ENCODE measurements at places on chromosomes 5 and 9. TPM values are rescaled to one million over a fixed set of nuclear protein-coding genes. Genes with fewer than 3 reads are reported as not detected.

Gene ZBED3
- total RNA-seq: 1.2 TPM

Gene CCL21
- not detected for total RNA-seq

Gene PHPT1
- total RNA-seq: 58.8 TPM

Gene PDE6A
- not detected for total RNA-seq

Gene TMEFF1
- 103 TPM for total RNA-seq

Gene C9orf153
- not detected for total RNA-seq

Gene PCDHB2
- total RNA-seq: 34.2 TPM

Gene DCP2
- 123 TPM for total RNA-seq

Gene TAF11L6
- total RNA-seq: not detected

Gene ERCC6L2
- 60.5 TPM for total RNA-seq

Gene CATSPER3
- total RNA-seq: not detected

Gene GMCL2
- total RNA-seq: not detected

Gene ST8SIA4
- 0.71 TPM for total RNA-seq

Gene LEAP2
- 3.6 TPM for total RNA-seq

Gene FKTN
- total RNA-seq: 34.2 TPM

Gene C5orf58
- not detected for total RNA-seq

Gene NEUROG1
- total RNA-seq: not detected

Gene ERGIC1
- total RNA-seq: 28.7 TPM

Gene PCDHGA11
- 13.3 TPM for total RNA-seq

Gene NIM1K
- total RNA-seq: not detected

Gene PRUNE2
- 18.4 TPM for total RNA-seq

Gene ENTPD8
- total RNA-seq: not detected

Gene AKNA
- total RNA-seq: 11.4 TPM

Gene TAF11L5
- not detected for total RNA-seq

Gene SLC6A3
- 0.32 TPM for total RNA-seq

Gene SPATA31C1
- total RNA-seq: not detected

Gene ADGRD2
- total RNA-seq: 0.43 TPM

Gene AGXT2
- not detected for total RNA-seq

Gene TRIM32
- 18.5 TPM for total RNA-seq

Gene RNF183
- 0.09 TPM for total RNA-seq

Data from neural progenitor cell (in vitro differentiated cells).